ENCODE measurements at places on chromosomes 2 and 18.

- no peak for DNase-seq
These were observed 10.6 kb downstream of the LDLRAD4 start for GRCh38 chr18:13229001-13229671.

- peak; percentile 52 for DNase-seq
These were observed 748 bp downstream of the LIPG start for GRCh38 chr18:49562481-49563129.

DNA sequence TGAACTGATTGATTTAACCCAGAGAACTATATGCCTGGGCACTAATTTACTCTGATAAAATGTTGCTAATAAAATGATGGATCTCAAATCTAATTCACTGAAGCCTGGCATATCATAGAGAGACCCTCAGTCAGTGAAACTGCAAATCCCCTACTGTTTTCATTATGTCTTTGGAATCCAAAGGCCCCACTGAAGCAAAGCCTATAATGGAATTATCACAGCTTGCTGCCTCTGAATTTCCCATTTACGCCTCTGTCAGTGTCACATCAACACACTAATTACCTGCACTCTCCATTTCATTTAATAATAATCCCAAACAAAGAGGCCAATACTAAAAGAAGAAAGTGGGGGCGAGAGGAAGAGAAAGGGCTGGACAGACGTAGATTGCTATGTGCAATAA, 470.9 kb downstream of the MBD2 start:
- no peak for DNase-seq

DNA sequence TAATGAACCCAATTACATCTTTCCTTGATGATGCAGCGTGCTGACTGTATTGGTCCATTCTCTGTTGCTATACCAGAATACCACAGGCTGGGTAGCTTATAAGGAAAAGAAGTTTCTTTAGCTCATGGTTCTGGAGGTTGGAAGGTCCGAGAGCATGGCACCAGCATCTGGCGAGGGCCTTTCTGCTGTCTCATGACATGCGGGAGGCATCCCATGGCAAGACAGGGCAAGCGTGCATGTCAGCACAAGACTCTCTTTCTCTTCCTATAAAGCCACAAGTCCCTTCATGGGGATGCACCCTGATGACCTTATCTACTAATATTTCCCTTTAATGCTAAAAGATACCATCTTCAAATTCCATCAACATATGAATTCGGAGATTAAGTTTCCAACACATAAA, 122.8 kb upstream of the FHL2 start:
- no peak for DNase-seq

DNA sequence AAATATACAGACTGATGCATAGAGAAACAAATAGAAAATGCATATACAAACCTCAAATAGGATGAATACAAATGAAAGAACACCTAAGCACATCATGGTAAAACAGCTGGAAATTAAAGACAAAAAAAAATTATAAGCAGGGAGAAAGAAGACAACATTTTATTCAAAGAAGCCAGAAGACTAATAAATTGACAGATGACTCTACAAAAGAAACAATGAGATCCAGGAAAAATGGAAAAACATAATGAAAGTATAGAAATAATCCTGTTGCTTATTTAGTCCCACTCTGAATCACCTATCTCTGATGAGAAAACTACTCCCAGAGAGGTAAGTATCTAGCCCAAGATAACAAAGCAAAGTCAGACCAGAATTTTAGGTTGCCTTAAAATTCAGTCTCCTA, 143.4 kb downstream of the RBM43 start:
- no peak for DNase-seq

GRCh38 chr18:80056095-80056494, 21.9 kb downstream of the RBFA start:
- no peak for DNase-seq

GRCh38 chr2:219179601-219180465, 1.8 kb downstream of the RETREG2 start:
- no peak for DNase-seq

DNA sequence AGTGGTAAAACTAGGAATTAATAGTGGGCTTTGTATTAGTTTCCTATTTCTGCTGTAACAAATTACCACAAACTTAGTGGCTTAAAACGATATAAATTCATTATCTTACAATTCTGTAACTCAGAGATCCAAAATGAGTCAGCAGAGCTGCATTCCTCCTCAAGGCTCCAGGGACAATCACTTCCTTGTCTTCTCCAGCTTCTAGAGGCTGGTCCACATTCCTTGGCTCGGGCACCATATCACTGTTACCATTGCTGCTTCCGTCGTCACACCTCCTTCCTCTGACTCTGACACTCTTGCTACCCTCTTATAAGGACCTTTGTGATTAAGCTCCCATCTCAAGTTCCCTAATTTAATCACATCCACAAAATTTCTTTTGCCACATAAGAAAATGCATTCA, 567.8 kb upstream of the KLHL29 start:
- no peak for DNase-seq

DNA sequence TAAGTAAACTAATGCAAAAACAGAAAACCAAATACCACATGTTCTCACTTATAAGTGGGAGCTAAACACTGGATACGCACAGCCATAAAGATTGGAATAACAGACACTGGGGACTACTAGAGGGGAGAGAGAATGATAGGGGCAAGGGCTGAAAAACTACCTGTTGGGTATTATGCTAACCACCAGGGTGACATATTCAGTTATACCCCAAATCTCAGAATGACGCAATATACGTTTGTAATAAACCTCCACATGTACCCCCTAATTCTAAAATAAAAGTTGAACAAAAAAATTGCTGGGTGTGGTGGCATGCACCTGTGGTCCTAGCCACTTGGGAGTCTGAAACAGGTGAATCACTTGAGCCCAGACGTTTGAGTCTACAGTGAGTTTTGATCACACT, 157.2 kb downstream of the EXOC6B start:
- no peak for DNase-seq

- peak; percentile 28 for DNase-seq
These were observed 10.4 kb downstream of the METTL21A start for GRCh38 chr2:207614824-207615223.

DNA sequence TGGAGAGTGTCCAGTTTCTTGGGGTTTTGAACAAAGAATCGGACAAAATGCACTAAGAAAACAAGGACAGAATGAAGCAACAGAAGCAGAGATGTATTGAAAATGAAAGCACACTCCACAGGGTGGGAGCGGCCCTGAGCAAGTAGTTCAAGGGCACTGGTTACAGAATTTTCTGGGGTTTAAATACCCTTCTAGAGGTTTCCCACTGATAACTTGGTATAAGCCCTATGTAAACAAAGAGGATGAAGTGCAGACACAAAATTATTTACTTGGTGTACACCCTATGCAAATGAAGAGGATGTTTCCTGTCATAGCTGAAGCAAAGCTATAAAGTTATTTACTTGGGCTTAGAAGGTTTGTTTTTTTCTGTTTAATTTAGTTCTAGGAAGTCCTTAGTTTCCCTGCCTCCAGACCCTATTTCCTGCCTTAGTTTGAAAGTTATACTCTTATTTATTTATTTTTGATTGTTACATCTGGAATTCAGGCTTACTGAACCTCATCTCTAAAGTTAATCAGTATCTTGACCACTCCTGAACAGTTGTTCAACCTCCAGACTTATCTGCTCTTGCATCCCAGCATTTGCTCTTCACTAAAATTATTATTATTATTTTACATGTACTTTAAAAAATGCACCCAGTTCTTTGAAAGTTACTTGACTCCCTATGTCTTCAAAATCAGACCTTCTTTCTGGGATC, 193.5 kb downstream of the SPP2 start:
- DNase-seq = peak; percentile 46

All from large intestine (tissue), 12 donors.